Sigmoid colon (tissue), 7 donors: ENCODE measurements at places on chromosomes 2 and 18.
A peak's percentile ranks its signal among the peaks of the same experiment; 100 is the strongest.

DNA sequence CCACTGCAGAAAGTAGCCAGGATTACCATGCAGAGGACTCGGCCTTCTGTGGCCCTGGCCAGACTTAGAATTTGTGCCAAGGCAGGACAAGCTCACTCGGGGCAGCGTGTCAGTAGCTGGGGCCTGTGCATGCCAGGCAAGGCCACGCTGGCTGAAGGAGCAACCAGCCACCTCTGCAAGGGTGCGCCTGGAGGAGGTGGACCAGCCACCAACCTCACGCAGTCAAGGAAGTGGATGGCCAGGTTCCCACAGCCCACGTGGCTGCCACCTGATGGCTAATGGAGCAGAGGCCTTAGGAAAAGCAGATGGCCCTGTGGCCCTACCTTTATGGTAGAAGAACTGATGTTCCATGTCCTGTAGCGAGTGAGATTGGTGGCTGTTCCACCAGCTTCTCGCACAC lies 107.9 kb downstream of the CCDC74A start:
- DNase-seq: no peak

GRCh38 chr2:147588191-147588590 lies 256.6 kb upstream of the ACVR2A start:
- DNase-seq: no peak

- DNase-seq: peak; percentile 48
These were observed 9.2 kb upstream of the ALPP start for GRCh38 chr2:232369126-232369951.

- DNase-seq: no peak
These were observed 57.5 kb upstream of the CTLA4 start for GRCh38 chr2:203809991-203810510.

GRCh38 chr18:67428805-67429204 lies 87.7 kb downstream of the DSEL start:
- DNase-seq: no peak

DNA sequence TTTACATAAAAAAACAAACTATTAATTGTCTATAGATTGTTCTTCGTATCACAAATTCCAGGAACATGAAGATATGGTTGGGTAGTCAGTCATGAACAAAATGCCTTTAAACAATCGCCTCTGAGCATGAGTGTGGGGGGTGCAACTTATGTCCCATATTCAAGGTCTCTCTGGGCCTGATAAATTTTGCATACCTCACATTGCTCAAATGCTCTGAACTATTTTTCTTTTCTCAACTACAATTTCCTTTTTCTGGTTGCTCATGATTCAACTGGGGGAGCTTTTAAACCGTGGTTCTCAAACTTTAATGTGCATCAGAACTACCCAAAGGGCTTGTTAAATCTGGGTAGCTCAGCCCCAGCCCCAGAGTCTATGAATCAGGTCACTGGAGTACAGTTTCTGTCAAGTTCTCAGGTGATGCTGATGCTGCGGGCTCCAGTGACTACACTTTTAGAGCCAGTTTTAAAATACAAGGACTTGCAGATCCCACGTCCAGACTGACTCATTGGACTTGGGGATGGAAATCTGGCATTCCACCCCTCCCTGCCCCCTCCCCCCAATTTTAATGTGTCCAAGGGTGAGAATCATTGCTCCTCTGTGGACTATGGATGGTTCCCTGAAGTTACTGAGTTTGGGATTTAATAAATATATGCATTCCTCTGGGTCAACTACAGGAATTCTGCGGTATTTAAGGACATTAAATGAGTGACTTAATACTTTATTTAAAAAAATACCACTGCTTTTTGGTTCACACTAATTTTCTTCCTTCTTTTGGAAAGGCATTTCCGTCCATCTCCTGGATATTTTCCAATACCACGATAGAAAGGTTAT lies 1.5 kb upstream of the GPD2 start:
- DNase-seq: no peak

DNA sequence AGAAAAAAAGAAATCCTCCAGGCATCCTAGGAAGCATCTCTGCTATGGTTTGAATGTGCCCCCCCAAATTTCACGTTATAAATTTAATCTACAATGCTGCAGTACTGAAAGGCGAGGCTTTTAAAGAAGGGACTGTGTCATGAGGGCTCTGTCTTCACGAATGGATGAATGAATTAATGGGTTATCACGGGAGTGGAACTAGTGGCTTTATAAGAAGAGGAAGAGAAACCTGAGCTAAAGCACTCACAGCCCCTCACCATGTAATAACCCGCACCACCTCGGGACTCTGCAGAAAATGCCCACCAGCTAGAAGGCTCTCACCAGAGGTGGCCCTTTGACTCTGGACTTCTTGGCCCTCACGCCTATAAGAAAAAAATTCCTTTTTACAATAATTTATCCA lies 27.6 kb downstream of the RNU4ATAC start:
- no peak for DNase-seq

DNA sequence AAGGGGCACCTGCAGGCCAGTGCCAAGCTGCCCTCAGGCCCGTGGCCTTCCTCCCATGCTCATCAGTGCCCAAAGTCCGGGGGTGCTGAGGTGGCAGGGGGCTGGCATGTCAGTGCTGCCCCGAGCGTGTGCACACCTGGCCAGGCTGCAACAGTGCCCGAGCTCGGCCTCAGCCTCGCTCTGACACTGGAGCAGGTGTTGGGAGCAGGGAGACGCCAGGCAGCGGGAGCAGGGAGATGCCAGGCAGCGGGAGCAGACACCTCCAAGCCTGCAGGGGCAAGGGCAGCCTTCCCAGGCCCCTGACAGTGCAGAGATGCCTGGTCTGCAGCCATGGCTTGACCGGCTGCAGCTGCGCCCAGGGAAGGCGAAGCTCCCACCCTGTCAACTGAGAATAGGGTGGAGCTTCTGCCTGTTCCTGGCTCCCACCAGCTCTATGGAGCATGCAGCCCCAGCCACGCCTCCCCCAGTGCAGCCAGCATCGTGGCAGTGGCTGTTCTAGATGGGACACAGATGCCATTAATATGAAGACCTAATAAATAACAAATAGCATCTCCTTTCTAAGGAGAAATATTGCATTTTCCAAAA lies 82.4 kb downstream of the DTNB start:
- no peak for DNase-seq

DNA sequence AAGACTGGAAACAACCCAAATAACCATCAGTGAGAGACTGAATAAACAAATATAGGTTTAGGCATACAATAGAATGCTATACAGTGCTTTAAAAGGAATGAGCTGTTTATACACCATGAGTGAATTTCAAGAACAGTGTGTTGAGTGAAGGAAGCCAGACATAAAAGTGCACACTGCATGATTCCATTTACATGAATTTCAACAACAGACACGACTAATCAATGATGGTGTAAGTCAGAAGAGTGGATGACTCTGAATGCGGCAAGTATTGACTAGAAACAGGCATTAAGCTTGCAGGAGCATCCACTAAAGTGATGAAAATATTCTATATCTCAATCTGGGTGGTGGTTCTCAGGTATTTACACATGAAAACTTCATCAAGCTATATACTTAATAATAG lies 142.7 kb upstream of the SLC39A10 start:
- no peak for DNase-seq

- DNase-seq: no peak
These were observed 414.4 kb upstream of the CDH7 start for GRCh38 chr18:65336411-65336810.

- DNase-seq: no peak
These were observed 40.6 kb upstream of the MRPL19 start for GRCh38 chr2:75605770-75606529.

DNA sequence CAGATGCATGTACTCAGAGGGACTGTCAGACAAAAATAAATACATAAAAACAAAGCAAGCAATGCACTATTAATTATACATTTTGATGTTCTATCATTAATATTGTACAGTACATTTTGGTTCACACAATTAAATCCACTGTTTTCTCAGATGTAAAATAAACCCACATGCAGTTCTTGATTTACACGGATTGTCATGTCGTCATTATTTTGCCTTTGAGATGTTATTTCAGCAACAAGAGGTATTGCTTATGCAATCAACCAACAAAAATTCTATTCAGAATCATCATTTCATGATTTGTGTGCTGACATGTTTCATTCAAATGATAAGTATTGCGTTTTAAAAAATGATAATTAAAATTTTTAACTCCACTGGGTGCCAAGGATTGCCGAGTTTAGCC lies 79.2 kb downstream of the TSHZ1 start:
- DNase-seq: no peak

GRCh38 chr2:144619760-144620159 lies 99.8 kb upstream of the ZEB2 start:
- no peak for DNase-seq

DNA sequence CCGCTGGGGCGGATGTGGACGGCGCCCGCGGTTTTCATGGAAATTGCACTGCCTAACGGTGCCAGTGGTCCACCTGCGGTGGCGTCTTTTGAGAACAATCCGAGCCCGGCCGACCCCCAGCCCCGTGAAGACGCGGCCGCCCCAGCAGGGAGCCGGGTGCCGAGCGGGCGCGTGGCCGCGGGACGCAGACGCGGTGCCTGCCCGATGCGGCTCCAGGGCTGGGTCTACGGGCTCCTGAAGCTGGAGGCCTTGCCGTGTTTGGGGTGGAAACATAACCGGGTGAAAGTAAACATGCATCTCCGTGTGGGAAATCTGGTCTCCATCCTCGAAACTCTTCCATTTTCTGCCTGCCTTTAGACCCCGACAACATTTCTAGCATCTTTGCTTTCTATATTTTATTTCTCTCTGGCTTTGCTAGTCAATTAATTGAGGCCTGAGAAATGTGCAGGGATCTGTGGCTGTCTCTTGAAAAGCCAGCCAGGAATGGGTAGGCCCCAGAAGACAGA lies 572 bp downstream of the INPP4A start:
- no peak for DNase-seq

- no peak for DNase-seq
These were observed 2.5 kb downstream of the COL3A1 start for GRCh38 chr2:188976545-188977268.

DNA sequence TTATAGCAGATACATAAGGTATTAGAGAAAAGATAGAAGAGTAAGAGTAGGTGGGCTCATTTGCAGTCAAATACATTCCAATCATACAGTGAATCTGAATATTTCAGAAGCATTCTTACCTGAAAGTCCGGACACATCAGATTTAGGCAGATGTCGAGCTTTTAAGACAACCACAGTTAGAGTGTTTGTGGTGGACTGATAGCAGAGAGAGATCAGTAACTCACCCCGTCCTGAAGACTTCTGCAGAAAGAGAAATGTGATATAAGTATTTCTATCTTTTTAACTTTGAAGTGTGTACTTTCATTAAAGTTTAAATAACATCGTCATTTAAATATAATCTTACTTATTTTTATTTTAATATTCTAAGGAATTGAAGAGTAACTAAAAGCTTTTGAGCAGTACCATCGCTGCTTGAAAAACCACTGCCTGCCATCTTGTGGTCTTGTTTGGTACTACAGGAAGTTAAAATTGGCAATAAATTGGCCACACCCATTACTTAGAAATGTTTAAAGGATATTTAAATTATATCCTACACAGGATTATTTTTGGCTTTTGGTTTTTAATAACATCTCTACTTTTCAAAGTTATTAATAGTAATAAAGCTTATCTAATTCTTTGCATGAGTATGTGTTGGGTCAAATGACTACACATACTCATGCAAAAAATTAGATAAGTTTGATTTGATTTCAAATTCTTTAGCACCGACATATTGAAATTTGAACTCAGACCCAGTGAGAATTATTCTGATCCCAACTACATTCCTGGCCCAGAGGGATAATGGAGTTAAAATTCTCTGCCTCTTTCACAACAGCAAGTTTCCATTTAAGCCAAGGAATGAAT lies 5.5 kb downstream of the SYT4 start:
- no peak for DNase-seq

DNA sequence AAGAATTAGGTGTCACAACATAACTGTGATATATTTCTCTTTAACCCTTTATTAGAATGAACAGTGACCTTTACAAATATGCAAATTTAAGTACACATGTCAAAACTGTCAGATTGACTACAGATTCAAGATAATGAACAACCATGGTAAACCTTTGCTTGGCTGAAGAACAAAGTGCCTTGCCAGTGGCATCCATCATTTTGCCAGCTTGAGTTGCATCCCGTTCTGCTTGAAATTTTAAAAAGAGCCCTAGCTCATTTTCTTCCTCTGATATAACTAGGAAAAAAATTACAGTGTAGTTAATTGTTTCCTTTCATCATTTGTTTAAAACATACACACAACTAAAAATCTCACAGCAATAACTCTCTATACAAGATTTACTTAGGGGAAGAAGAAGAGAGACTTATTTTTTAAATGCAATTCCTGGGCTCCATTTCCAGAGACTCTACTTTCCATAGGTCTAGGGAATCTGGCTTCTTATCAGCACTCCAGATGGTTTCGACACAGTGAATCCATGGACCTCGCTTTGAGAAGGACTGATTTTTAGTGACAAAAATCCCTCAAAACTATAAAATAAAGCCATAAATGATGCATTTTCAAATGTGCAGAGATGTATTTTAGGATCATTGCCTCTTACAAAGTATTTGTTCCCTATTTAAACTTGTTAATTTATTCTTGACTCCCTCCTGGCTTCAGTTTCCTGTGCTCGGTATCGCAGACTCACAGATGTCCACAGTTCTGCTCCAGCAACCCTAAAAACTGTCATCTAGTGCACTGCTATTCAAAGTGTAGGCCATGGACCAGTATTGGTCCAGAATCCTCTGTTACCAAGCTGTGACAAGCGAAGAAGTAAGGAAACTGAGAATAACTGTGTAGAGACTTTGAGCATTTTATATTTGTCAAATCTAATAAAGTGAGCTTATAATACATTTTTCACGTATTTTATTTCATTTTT lies 50.1 kb downstream of the ICA1L start:
- DNase-seq: no peak

DNA sequence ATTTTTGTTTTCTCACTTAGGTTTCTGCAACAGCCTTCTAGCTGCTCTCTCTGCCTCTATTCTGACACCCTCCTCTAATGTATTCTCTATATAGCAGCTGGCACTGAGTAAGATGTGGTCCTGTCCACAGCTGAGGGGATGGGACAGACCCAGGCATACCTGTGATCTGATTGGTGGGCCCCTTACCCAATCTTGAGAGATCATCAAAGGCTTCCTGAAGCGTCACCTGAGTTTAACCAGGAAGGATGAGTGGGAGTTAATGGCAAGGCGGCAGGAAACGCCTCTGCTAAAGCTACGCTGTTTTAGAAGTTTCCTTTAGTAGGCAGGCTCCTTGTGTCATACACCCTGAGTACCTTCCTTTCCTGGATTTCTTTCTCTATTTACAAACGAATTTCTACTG lies 5.7 kb upstream of the TET3 start:
- no peak for DNase-seq

GRCh38 chr2:177754492-177754873 lies 318.1 kb downstream of the PDE11A start:
- DNase-seq: no peak

DNA sequence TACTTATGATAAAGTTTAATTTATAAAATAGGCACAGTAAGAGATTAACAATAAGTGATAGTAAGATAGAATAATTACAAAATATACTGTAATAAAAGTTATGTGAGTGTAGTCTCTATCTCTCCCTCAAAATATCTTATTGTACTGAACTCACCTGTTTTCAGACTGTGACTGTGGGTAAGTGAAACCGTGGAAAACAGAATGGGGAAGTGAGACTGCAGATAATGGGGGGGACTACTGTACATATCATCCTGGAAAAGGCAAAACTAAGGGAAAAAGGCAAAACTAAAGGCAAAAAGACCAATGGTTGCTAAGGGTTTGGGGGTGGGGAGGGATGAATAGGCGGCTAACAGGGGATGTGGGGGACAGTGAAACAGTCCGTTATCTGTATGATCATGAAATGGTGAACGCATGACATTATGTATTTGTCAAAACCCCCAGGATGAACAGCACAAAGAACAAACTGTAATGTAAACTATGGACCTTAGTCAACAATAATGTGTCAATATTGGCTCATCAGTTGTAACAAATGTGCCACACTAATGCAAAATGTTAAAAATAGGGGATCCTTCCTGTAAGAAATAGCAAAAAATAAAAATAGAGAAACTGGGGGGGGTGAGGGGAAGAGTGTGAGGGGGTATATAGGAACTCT lies 93.8 kb downstream of the EPB41L3 start:
- no peak for DNase-seq
